ENCODE measurements at places on chromosomes 2 and 18.

GRCh38 chr2:42385225-42385624 lies 24.2 kb upstream of the COX7A2L start:
- DNase-seq, result no peak

DNA sequence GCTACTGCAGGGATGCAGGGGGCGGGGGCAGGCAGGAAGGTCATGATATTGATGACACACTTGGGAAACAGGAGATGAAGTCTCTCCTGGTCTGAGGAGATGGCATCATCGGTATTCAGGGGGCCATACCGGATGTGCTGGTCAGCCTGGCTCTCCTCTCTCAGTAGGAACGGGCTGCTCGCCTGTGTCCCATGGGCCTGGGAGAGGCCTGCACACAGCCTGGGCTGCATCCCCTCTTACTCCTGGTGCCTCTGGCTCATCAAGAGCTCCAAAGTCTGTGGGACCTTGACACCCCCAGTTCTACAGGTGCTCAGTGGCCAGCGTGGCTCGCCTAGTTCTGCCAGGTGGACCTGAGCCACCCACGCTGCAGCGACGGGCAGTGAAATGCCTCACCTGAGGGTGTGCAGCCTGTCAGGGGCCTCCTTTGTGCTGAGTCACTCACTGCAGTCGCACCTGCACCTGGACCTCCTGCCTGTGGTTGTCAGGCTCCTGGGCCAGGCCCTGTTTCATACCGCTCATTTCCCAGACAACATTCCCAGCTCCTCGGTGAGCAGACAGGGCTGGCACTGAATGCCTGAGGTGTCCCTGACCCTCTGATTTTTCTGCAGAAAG lies 18.6 kb upstream of the CNDP1 start:
- no peak for DNase-seq

- DNase-seq, result no peak
These were observed 205.5 kb downstream of the TGIF1 start for GRCh38 chr18:3655254-3656050.

DNA sequence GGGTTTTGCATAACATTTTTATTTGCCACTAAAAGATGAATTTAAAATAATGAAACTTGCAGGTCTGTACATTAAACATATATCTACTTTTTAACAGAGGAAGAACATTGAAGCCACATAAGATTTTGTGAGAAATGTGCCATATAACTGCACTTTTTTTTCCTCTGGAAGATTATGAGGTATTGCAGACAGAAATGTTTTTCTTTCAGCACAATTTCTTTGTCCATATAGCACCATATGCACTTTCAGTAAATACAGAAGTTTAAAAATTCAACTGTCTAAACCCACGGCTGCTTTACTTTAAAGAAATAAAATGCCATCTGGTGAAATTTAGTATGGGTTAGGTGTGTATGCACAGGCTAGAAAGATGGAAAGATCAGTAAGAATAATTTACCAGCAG lies 470 bp upstream of the FAP start:
- no peak for DNase-seq

DNA sequence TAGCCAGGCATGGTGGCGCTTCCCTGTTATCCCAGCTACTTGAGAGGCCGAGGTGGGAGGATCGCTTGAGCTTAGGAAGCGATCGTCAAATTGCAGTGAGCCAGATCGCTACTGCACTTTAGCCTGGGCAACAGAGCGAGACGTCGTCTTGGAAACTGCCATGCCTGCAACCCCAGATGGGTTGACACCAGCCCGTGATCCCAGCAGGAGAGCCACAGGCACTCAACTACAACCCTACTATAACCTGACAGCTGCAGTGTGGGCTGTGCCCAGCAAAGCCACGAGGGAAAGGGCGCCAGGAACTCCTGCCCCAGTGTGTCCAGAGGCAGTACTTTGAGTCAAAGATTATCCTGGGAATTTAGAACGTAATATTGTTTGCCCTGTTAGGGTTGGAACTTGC lies 85.6 kb downstream of the SS18 start:
- no peak for DNase-seq

DNA sequence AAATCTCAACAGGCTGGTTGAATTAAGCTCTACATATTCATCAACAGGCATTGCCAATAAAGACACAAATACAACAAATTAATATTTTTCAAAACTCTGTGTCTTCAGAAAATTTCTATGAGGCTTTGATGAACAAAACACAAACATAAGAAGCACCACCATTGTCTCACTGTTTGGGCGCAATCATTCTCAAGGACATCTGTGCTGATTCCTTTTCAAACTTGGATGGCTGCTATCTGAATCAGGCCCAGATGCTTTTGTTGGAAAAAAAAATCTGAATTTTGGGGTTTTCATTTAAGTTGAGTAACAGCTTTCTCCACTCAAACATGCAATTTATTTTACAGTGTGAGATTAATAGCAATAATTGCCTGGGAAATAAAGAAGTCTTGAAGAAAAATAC lies 173.8 kb downstream of the NRXN1 start:
- DNase-seq, result no peak

GRCh38 chr2:141187075-141187439 lies 943.8 kb downstream of the LRP1B start:
- no peak for DNase-seq

DNA sequence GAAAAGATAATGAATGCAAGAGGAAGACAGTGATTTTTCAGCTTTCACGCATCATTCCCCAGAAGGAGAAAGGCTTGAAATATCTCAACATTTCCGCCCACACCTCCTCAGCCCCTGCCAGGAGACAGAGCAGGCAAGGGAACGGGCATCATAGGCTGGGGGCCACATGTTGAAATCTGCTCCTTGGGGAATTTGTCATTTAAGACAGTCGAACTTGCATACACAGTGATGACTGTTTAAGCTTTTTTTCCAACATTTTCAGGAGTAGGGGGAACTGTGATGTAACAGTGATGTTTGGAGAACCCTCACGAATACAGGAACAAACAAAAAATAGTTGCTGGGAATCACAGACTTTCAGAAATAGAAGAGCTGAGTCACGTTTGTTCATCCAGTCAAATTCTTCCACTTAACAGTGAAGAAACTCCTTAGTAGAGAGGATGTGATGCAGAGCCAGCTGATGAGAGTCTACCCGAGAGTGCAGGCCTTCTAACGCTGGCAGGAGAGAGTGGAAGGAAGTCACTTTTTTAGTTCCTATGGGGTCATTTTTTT lies 266.8 kb downstream of the ALPK2 start:
- DNase-seq, result no peak

GRCh38 chr2:52918551-52918950 lies 849.1 kb upstream of the CHAC2 start:
- no peak for DNase-seq

DNA sequence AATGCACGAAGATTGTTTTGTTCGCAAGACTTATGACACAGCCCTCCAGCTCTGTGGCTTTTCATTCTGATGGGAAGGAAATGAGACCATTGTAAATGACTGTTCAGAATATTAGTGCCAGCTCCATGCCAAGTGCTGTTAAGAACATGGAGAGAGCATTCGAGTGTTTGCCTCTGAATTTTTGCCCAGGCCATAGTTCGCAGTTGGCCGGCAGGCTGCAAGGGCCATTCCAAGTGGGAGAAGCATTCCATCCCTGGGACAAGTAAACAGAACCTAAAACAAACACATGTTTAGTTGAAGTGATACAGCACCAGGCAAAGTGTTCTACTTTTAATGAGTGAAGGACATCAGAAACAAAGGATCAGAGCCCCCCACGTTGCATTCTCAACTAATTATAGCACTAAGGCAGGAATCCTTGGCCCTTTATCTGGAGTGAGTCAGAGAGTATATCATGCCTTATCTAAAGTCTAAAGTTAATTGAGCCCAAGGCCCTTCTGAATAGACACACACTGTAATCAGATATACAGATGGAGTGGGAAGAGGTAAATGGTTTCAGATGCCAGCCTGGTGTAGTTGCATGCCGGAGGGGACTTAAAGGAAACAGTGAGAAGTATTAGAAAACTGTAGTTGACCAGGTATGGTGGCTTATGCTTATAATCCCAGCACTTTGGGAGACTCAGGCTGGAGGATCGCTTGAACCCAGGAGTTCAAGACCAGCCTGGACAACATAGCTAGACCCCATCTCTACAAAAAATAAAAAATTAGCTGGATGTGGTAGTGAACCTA lies 53.3 kb downstream of the NEDD4L start:
- no peak for DNase-seq

GRCh38 chr2:69177063-69177771 lies 164.2 kb downstream of the ANTXR1 start:
- DNase-seq, result no peak

- DNase-seq, result no peak
These were observed 55.3 kb downstream of the NXPH2 start for GRCh38 chr2:138724729-138725459.

- DNase-seq, result no peak
These were observed 55.9 kb downstream of the RAB31 start for GRCh38 chr18:9764011-9764481.

- DNase-seq, result no peak
These were observed 15.5 kb downstream of the IL1F10 start for GRCh38 chr2:113083296-113083695.

GRCh38 chr2:105110295-105110829 lies 72.5 kb downstream of the MRPS9 start:
- DNase-seq, result no peak

- DNase-seq, result no peak
These were observed 517 bp downstream of the GCFC2 start for GRCh38 chr2:75710220-75710576.

- DNase-seq, result no peak
These were observed 33.1 kb downstream of the HJURP start for GRCh38 chr2:233821196-233821595.

DNA sequence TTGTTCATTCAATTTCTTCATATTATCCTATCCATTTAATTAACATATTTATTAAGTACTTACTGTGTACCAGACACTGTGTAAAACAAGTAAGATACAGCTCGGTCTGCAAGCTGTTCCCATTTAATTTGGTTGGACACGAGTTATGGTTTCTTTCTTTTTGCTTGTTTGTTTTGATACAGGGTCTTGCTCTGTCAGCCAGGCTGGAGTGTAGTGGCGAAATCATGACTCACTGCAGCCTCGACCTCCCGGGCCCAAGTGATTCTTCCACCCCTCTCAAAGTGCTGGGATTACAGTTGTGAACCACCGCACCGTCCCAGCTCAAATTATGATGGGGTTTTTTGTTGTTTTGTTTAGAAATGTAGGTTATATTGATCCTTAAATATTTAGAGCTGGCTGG lies 9.0 kb downstream of the CYBRD1 start:
- no peak for DNase-seq

DNA sequence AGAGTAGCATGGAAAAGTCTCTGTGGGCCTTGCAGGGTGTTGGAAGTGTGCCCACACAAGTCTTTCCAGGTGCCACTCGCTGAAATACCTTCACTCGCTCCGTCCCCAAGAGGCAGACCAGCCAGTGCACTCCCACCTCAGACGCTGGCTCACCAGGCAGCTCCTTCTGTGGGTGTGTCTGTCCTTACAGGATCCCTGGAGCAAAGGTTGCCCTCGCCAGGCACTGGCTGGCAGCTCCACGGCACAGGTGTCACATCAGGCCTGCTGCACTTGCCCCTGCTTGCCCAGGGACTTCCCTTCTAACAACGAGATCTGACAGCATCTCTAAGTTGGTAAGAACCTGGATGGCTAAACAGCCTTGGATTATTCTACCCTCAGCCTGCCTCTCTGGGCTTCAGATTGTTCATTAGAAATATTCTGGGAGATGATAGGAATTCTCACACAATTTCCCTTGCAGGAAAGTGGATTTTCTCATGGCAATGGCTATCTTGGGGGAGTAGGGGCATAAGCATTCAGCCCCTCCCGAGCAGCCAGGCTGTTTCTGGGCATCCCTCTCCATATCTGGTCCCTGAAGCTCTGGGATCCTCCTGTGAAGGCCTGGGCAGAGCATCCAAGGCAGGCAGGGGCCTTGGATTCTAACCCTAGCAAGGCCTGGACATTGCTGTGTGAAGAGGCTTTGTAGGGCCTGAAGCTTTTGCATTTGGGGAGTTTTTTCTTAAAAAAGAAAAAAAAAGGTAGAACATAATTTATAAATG lies 262.1 kb downstream of the MYCN start:
- no peak for DNase-seq

DNA sequence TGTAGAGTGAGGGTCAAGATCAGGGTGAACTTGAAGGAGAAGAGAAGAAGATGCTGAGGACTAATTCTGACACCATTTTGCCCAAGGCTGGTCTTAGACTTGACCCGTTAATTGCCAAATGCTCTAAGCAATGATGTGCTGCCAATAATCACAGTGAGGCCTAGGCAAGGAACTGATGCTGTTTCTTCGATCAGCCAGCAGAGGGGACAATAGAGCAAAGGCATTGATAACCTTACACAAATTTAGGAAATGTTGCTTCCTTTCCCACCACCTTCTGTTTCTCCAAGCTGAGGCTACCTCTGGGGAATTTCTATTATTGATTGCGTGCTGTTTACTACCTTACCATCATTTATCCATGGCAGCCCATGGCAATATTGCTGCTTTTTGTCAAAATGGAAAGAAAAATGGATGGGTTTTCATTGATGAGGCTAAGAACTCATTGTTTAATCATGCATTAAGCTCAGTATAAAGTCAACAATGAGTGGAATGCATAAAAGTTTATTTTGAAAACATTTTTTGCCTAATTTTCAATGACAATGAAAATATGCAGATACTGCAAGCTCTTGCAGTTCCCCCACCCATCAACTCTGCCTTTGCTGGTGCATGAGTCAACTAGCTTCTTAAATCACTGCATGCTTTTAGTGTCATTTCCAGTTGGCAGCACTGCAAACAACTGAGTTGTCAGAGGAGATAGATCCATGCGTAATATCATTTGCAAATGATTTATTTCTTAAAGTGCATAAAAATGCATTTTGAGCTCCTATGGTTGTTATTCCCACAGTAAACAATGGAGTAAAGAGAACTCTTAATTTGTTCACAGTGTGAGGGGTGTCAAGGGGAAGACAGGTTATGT lies 116.4 kb upstream of the NYAP2 start:
- DNase-seq, result no peak

DNA sequence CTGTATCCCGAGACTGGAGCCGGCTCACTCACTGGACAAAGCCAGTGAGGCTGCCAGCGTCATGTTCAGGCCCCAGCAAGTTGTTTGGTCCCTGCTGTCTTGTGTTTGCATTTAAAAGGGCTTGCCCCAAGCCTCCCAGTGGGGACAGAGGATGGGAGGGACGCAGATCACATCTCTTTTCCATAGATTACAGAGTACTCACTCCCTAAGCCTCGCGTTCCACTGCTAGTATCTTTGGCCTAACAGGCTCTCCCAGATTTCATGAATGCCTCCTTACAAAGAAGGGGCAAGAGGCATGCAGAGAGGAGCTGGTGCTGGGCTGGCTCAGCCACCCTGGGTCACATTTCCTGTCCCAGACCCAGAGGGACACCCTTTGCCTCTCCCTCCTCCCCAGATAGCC lies 59.1 kb downstream of the CMPK2 start:
- DNase-seq, result no peak

- no peak for DNase-seq
These were observed 145.6 kb downstream of the TGIF1 start for GRCh38 chr18:3595369-3596273.

DNA sequence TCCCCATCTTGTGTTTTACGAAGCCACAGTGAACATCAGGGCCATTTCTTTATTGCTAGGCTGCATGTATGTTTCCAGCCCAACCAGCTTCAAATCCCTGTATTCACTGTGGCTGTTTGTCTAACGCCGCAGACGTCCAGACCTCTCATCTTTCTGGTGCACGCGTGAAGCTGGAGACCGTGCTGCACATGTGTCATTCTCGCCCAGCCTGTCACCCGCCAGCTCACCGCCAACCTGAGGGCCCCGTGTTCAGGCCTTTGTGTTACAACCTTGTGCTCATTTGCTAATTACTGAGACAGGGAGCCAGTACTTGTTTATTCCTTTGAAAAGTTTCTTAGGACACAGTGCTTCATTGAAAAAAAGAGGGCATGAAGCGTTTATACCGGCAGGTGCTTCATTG lies 21.4 kb downstream of the SALL3 start:
- no peak for DNase-seq

- DNase-seq, result no peak
These were observed 784.0 kb upstream of the KLHL29 start for GRCh38 chr2:22600999-22601398.
